ENCODE measurements at places on chromosomes 3 and 15.

GRCh38 chr3:73073091-73073707 lies 11.7 kb downstream of the EBLN2 start:
- DNase-seq, result no peak

- no peak for DNase-seq
Measured at GRCh38 chr3:178198329-178198728, 337.9 kb upstream of the KCNMB2 start.

DNA sequence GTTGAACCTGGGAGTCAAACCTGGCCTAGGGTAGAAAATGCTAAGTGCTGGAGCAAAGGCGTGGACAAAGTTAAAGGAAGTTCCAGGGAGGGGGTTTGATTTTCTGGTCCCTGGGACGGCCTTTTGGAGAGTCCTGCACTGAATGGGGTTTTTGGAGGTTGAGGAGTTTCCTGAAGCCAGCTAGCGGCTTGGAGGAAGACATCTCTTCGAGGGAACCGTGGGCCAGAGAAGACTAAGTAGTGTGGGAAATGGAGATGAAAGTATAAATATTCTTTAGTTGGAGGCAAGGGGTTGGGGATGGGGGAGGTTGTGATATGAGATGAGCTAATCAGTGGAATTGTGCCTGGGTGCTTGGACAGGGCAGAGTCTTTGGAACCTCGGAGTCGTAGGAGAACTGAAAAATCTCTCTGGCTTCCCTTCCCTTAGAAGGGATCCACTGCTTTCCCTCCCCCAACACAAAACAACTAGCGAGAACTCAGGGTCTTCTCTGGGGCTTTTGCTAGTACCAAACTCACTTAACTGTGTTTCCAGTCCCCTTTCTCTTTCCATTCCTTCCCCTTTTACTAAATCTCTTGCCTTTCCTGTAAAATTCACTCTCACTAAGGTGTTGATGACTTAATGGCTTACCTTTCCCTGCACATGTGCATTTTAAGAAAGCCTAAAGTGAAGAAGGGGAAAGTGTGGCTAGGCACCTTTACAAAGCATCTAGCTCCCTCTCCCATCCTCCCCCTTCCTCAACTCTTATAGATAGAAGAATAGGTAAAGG lies 1.0 kb downstream of the LPP start:
- DNase-seq, result no peak

GRCh38 chr15:67774626-67775025 lies 50.7 kb upstream of the SKOR1 start:
- no peak for DNase-seq

DNA sequence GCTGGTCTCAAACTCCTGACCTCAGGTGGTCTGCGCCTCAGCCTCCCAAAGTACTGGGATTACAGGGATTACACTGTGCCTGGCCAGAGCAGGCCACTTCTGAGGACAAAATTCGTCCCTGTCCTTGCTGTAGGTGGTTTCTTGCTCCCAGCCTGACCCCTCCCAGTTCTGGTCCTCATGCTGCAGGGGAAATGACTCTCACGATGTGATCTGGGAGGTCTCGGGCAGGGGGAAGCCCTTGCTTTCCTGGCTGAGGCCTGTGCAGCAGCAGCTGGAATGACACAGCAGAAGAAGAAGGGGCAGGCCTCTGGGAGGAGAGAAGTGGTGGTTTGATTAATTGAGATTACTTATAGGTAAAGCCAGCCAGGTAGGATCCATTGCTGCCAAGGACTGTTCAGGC lies 39.3 kb downstream of the MEGF11 start:
- no peak for DNase-seq
